Pons (tissue), 1 donor: ENCODE measurements at places on chromosomes 5 and 9.

- no peak for DNase-seq
These were observed 86.2 kb downstream of the ENTREP1 start for GRCh38 chr9:69411246-69411645.

DNA sequence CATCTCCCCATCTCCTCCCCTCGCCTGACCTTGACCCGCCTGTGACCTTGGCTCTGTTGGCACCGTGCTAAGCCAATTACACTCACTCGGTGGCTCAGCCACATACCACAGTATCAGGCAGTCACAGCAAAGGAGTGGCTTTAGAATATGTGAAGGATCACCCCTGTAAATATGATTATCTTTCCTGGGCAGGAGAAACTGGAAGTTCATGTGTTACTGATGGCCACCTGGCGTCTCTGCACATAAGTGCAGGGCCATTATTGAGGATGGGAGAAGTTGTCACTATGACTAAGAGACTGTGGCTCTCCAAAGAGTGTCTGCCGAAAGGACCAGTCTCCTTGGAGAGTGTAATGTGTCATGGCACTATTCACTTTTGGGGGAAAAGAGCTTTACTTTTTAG, 116.9 kb upstream of the S1PR3 start:
- peak; percentile 19 for DNase-seq

DNA sequence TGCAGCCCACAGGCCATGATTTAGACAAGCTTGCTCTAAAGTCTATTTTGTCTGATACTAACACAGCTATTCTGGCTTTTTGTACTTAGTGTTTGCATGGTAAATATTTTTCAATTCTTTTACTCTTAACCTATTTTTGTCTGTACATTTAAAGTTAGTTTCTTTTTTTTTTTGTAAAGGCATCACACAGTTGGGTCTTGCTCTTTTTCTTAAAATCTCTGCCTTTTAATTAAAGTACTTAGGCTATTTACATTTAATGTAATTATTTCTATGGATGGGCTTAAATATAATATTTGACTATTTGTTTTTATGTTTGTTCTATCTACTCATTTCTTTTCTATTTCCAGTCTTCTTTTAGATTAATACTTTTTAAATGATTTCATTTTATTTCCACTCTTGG, 49.7 kb upstream of the MAST4 start:
- no peak for DNase-seq

DNA sequence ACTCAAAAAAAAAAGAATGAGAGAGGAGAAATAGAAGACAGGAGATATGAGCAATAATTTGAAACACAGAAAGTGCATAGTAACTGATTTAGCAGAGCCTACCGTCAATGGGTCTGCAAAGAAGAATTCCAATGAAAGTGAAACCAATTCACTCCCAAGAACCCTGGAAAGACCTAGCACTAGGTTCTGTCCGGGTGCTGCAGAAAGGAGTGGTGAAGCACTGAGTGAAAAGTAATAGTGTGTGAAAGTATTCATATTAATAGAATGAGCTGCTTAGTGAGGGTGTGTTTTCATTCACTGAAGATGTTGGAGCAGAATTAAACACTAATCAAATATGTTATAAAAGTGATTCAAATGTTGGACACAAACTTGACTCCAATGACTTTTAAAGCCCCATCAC, 51.3 kb upstream of the SLC30A5 start:
- no peak for DNase-seq

- no peak for DNase-seq
These were observed 64.0 kb downstream of the POU5F2 start for GRCh38 chr5:93677359-93677891.

GRCh38 chr5:84673785-84674184, 289.1 kb upstream of the EDIL3 start:
- no peak for DNase-seq

DNA sequence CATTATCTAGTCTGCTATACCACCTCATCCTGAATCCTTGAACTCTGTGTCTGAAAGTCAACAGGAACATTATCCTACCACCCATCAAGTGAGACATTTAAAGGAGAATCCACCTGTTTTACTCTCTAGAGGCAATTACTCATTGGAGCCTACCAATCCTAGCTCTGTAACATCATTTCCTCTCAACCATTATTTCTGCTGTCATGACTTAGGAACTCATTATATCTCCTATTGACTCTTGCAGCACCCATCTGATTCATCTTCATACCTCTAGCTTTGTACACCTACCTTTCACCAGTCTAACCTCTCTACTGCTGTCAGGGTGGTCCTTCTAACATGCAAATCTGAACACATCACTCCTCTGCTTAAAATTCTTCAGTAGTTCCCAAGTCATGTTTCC, 481.5 kb downstream of the NFIB start:
- DNase-seq = no peak

DNA sequence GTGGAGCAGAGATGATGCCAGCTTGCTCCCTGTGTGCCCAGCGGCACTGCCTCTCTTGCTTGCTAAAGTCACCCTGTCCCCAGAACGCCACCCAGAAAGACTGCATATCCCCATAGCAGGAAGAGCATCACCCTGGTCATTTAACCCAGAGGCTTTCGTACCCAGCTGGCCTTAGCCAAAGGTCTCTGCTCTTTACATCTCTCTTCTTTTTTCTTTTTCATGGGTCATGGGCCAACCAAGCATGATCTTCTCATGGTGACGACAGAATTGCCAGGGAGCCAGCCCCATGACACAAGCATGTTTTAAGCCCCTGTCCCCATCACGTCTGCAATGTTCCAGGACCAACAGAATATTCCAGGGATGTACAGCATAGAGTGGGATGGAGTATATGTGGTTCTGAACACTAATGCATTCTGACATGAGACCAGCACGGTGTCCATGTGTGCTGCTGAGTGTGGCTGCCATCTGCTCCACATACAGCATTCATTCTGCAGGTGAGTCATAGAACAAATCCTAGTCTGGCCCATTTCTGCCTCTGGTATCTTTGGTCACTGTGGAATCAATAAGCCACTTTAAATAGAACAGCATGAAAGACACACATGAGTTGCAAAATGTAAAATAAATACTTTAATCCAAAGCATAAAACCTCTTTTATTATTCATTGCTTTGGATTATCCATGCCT, 203.0 kb downstream of the MED10 start:
- DNase-seq = no peak

GRCh38 chr5:55711507-55712022, 559 bp downstream of the SLC38A9 start:
- no peak for DNase-seq

GRCh38 chr5:143063175-143063970, 293.2 kb downstream of the ARHGAP26 start:
- peak; percentile 72 for DNase-seq

DNA sequence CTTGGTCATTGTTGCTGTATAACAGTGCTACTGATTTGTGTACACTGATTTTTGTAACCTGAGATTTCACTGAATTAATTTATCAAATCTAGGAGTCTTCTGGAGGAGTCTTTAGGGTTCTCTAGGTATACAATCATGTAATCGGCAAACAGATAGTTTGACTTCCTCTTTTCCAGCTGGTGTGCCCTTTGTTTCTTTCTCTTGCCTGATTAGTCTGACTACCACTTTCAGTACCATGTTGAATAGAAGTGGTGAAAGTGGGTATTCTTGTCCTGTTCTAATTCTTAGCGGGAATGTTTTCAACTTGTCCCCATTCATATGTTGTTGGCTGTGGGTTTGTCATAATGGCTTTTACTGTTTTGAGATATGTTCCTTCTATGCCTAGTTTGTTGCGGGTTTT, 24.7 kb upstream of the RANBP6 start:
- no peak for DNase-seq

- DNase-seq = no peak
These were observed 1.3 kb downstream of the MIGA2 start for GRCh38 chr9:129037767-129038098.

DNA sequence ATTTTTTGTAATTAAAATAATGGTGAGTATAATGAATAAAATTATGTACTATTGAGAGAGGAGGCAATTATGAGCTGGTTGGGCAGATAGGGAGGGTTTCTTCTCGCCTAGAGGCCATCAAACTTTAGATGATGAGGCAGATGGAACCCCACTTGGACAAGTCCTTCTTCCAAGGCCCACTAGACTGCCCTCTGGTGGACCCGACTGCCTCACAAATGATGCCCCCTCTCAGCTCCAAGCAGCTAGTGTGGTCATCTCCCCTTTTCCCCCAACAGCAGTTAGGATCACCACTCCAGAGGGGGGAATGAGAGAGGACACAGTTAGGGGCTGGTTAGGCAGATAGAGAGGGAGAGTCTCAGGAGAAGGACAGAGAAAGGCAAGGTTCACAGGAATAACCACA, 348.0 kb upstream of the CDH18 start:
- no peak for DNase-seq

GRCh38 chr5:132526290-132526973, 16.9 kb downstream of the IL5 start:
- DNase-seq = peak; percentile 72

GRCh38 chr5:14664270-14665100, at the start of gene OTULIN:
TSS of gene OTULIN (plus strand) at chr5:14664718. CDS start at chr5:14664826, 108 bp downstream.
- peak; percentile 92 for DNase-seq

DNA sequence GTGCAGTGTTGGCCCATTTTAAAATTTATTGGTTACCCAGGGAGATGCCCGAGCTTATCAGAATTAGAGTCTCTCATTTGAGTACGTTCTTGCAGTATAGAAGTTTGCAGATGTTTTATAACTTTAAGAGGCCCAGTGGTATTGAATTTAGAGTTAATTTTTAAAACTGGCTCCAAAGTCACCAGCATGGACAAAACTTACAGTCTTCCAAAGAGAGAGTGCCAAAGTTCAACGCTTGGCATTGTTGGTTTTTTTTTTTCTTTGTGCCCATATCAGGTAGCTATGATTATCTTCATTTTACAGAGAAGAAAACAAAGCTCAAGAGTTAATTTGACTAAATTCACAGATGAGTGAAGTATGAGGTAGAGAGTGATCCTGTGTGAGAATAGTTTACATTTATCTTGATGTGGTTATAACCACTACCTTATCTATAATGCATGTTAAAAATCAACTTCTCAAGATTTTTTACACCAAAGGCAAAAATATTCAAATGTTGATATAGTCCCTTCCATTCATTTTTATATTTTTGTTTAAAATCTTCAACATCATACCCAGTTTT, 273.7 kb upstream of the DMRT1 start:
- DNase-seq = no peak

- DNase-seq = no peak
These were observed 84.0 kb downstream of the MAST4 start for GRCh38 chr5:66680221-66680620.

- DNase-seq = no peak
These were observed 45.5 kb downstream of the IARS1 start for GRCh38 chr9:92247981-92248380.

GRCh38 chr5:147835386-147835798, 3.9 kb upstream of the SPINK1 start:
- no peak for DNase-seq

DNA sequence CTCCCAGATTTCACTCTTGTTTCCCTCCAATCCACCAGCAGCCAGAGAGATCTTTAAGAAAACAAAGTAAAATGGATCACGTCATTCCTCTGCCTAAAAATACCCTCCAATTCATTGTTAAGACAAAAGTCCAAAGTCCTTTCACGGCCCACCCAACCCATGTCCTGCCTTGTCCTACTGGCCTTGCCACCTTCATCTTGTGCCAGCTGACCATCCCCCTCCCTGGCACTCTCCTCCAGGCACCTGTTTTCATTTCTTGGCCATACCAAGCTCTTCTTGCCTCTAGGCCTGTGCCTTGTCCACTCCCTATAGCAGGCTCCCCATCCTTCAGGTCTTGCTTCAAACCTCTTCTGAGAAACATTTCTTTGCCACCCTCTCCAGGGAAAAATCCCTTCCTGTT, 307.6 kb downstream of the MSX2 start:
- no peak for DNase-seq

DNA sequence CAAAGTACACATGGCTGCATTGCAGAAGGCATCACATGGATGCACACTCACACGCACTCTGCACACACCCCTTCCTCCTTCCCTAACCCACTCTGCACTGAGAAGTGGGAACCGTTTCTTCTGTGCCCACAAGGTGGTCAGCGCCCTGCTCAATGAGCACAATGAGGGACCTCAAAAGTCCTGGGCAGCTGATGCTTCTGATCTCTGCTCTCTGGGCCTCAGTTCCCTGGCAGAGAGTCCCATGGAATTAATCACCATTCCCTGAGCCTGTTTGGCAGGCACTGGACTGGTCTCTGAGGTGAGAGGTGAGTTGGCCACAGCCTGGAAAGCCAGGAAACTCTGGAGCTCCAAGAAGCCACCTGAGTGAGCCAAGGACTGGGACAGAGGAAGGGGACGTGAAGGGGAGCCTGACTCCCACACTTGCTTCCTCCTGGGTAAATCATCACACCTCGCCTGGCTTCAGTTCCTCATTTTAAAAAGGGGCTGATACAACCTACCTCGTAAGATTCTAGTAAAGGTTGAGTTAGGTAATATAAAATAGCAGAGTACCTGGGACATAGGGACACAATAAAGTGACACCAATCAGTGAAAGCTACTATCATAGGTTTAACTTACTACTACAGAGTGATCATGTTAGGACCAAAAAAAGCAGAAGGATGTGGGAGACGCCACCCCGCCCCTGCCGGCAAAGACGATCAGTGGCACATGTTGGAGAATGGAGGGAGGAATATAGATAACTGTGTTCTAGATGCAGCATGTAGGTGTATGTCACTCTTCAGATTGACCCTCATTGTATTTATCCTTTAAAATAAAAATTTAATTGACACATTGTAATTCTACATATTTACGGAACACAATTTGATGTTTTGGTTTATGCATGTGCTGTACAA, 21.1 kb upstream of the IGFBPL1 start:
- no peak for DNase-seq

GRCh38 chr5:1805736-1806135, 4.5 kb downstream of the NDUFS6 start:
- no peak for DNase-seq

GRCh38 chr9:122334916-122335315, 35.9 kb upstream of the PTGS1 start:
- DNase-seq = no peak

DNA sequence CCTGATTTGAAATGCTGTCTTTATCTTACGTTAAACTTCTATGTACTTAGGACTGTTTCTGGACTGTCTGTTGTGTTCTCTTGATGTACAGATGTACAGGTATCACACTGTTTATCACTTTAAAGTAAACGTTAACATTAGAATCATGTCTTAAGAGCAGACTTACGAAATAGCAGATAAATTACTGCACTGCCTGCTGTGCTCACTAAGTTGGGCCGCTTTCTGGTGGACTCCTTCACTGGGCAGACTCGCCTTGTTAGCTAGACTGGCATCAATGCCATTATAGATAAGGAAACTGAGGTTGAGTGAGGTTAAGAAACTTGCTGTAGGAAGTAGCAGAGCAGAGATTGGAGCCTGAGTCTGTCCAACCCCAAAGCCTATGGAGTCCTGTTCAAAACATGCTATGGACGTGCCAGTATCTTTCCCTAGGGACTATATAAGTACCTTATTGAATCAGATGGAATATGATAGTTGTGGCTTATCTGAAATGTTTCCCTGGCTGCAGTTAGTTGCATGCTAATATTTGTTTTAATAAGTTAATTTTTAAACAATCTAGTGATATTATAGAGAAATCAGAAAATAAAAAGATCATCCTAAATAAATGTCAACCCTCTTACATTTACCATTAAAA, 16.9 kb downstream of the ZNF618 start:
- no peak for DNase-seq
